Left kidney (tissue), 8 donors: ENCODE measurements at places on chromosomes 13 and 19. TPM values are rescaled to one million over a fixed set of nuclear protein-coding genes. Genes with fewer than 3 reads are reported as not detected.

The C19orf38 gene
- 1.4 TPM for polyA plus RNA-seq

The KLK6 gene
- polyA plus RNA-seq = 28.0 TPM

The DMWD gene
- polyA plus RNA-seq = 36.6 TPM

GRCh38 chr19:58154287-58154678 is 3.7 kb upstream of the ZNF329 start:
- DNase-seq = peak; percentile 55

DNA sequence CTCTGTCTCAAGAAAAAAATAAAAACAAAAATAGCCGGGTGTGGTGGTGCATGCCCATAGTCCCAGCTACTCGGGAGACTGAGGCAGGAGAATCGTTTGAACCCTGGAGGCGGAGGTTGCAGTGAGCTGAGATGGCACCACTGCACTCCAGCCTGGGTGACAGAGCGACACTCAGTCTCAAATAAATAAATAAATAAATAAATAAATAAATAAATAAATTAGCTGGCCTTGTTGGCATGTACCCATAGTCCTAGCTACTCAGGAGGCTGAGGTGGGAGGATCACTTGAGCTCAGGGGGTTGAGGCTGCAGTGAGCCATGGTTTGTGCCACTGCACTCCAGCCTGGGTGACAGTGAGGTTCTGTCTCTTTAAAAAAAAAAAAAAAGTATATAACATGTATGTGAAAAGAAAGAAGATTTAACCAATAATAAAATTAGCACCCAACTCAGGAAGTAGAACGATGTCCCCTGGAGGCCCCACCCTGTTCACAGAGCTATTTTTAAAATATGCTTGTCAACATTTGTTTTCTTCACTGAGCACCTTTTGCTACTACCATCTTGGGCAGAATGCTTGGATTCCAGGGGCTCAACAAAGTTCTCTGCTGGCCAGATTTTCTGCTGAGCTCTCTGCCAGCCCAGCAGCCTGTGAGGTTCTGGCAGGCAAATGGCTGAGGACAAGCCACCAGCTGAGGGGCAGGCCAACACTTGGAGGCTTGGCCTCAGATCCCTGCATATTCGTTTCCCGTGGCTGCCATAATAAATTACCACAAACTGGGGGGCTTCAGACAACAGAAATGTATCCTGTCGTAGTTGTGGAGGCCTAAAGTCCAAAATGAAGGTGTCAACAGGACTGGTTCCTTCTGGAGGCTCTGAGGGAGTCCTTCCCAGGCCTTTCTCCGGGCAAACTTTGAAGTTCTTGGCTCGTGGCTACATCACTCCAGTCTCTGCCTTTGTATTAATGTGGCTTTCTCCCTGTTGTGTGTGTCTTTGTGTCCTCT is 5.2 kb downstream of the SLC25A42 start:
- no peak for DNase-seq

DNA sequence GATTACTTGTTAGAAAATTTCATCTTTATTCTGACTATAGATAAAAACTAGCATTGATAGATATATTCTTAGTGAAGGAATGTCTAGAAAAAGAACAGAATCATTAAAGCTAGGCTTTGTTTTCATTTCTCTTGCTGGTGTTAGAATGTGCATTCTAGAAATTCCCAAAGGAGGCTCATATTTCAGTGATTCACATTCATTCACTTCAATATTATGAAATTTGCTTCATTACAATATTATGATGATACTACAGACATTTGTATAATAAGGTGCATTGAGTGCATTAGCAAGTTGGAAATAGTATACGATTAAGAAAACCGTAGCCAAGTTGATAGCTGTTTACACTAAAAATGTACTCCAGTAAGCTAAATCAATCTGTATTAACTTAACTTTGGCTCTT is 70.7 kb upstream of the MYCBP2 start:
- no peak for DNase-seq

DNA sequence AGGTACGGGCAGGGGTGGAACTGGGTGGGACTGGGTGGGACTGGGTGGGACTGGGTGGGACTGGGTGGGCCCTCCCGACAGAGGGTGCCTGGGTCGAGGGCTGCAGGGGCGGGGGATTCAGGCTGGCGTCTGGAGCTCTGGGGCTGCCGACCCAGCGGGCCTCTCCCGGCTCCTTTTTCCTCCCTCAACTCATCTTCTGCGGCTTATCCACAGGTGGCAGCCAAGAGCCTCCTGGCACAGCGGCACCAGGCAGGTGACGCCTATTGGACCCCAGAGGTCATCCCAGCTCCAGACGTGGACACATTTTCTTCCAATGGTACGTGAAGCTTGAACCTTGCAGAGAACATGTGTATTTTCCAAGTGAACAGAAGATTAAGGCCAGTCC is 533 bp downstream of the ZNF544 start:
- DNase-seq = no peak
